DND-41 (cell line): ENCODE measurements at places on chromosomes 16 and 17.

GRCh38 chr17:17906418-17907215 is 65.6 kb downstream of the TOM1L2 start:
- no peak for DNase-seq

DNA sequence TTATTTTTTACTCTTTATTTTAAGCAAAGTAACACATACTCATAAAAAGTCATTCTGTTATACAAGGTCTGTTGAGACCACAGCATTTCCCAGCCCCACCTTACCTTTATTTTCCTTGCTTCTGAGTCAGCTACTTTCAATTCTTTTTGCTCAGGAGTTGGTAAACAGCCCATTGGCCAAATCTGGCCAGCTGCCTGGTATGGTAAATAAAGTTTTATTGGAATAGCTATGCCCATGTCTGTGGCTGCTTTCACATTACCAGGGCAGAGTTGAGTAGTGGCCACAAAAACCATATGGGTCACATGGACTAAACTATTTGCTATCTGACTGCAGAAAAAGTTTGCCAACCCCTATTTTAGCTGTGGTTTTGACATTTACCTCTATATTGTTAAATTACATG is 3.4 kb upstream of the NSRP1 start:
- no peak for DNase-seq

- no peak for DNase-seq
Measured at GRCh38 chr17:74801896-74802295, 25.8 kb upstream of the NAT9 start.

- DNase-seq: no peak
Measured at GRCh38 chr16:77212741-77213541, 13.7 kb downstream of the SYCE1L start.

- DNase-seq: peak; percentile 43
Measured at GRCh38 chr16:71537643-71538042, 11.4 kb downstream of the CHST4 start.

DNA sequence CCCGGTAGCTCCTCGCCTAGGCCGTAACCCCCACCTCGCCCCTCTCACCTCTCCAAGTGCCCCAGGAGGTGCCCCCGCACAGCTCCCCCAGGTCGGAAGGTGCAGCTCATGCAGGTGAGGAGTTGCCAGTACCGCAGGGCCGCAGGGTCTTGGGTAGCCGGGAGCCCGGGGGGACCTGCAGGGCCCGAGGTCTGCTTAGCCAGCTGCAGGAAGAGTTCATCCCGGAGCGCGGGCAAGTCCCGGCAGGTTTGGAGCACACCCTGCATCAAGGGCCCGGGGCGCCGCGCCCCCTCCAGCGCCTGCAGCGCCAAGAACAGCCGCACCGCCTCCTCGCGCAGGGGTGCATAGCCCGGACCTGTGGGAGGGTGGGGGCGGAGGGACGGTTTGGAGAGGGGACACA is 4.8 kb downstream of the PLEKHH3 start:
- DNase-seq: no peak

DNA sequence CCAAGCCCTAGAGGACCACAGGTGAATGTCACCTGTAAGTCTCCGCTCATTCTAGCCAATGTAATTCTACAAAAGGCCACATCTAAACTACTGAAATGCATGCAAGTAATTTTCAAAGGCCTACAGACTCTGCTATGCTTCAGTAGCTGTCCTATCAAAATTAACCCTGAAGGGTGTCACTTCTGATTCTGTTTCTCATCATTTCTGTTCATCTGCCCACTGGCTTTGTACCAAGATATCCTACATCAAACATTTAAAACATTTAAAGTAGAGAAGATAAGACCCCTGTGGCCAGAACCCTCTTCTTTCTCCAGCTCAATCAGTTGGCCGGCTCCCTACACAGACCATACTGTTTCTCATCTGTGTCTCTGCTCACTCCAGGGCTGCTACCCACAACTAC is 21.5 kb downstream of the PHF12 start:
- no peak for DNase-seq

DNA sequence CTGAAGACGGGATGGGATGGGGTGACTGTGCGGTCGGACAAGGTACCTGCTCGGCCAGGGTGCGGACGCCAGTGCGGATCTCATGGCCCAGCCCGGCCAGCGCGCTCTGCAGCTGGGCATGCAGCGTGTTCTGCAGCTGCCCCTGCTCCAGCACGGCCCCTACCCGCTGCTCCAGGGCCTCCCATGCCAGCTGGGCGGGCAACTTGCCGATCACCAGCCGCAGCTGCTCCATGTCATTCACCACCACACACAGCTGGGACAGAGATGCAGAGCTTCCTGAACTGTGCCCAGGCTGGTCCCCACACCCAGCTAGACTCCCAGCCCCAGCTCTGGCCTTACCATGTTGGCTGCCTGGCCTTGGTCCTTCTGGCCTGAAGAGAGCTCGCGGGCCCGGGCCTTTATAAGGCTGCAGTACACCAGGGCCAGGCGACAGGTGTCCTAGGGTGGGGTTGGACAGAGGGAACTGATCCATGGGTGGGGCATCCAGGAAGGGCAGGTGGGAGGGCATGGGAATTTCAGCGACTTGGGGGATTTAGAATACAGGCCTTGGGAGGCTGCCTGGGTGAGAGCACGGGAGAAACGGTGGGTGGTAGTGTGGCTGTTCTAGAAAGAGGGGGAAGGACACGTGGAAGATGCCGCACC is 9.8 kb downstream of the UNC13D start:
- no peak for DNase-seq

- no peak for DNase-seq
Measured at GRCh38 chr16:47861999-47862398, 293.8 kb downstream of the ABCC12 start.

DNA sequence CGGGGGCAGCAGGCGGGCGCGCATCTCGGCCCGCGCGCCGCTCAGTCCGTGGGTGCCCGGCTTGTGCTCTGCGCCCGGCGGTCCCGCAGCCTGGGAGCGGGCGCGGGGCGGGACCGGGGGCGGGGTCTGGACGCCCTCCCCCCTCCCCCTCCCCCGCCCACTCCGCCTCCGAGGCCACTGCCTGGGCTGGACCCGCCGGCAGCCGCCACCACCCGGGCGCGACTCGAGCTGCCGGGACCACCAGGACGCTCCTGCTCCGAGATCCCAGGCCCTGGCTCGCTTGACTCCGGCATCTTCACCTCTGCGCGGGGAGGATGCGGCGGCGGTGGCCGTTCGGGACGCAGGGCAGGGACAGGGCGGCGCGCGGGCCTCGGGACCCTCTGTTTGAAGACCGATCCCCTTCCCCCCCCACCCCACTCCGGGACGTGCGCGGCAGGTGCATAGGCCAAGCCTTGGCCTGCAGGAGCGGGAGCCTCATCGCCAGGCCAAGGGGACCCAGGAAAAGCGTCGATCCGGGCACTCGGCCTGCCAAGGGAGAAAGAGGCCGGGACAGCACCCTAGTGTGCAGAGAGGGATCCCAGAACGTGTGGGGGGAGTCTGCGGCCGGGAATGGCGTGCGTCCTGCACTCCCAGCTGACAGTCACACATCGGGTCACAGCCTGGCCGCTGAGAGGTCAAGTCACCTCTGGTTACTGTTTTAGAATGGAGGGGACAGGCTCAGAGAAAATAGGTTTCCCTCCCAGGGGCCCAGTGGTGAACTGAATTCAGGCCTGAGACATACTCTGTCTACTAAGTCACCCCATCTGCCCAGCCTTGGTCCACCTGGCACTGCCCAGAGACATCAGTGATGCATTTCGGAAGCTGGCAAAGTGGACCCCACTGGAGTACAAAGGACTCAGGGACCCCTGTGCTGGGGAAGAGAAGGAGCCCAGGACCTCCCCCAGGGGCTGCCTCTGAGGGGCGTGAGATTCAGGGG is at the start of gene HS3ST6:
Gene HS3ST6, minus strand, starts transcription at position 65 of the 976 bp plus-strand sequence. CDS start 92 bp downstream, outside the sequence.
- DNase-seq: no peak

DNA sequence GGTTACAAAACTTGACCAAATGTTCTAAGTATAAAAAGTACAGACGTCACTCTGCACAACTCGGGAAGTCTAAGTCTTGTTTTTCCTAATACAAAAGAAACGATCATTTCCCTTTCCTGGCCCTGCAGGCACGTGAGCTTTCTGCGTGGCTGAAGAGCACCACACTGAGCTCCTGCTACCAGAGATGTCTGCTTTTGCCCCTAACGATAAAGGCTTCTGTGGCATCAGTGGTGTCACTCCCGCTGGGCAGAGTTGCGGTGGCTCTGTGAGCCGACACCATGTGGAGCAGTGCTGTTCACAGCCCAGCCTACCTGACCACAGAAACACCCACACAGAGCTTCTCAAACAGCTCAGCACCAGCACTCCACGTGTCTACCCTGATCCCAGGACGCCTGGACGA is 20.5 kb downstream of the EMC8 start:
- DNase-seq: no peak

GRCh38 chr17:49557312-49558024 is 18.2 kb upstream of the NXPH3 start:
- DNase-seq: peak; percentile 61

DNA sequence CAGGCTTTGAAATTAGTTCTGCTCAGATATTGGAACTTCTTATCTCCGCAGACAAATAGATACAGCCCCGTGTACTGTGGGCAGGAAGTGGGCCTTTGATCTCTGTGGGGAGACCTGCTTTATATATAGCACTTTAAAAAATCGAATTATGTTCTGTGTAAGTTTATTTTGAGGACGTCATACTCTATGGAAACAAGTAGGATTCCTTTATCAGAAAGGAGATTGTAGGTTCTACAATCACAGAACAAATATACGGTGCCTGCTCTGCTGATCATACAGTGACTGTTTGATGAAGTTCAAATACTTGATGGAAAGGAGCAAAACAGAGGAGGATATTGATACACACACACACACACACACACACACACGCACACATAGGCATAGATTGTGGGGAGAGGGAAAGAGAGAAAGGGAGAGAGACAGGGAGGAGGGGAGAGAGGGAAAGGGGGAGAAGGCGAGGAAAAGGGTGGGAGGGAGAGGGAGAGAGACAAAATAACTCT is 14.7 kb upstream of the TMEM220 start:
- DNase-seq: peak; percentile 7

- DNase-seq: no peak
Measured at GRCh38 chr17:7293816-7294613, 424 bp downstream of the YBX2 start.
